ENCODE measurements at places on chromosomes 7 and 10.

GRCh38 chr10:132618158-132618919 is 80.8 kb downstream of the INPP5A start:
- DNase-seq = no peak

GRCh38 chr10:28788762-28789161 is 111.4 kb downstream of the BAMBI start:
- DNase-seq = no peak

DNA sequence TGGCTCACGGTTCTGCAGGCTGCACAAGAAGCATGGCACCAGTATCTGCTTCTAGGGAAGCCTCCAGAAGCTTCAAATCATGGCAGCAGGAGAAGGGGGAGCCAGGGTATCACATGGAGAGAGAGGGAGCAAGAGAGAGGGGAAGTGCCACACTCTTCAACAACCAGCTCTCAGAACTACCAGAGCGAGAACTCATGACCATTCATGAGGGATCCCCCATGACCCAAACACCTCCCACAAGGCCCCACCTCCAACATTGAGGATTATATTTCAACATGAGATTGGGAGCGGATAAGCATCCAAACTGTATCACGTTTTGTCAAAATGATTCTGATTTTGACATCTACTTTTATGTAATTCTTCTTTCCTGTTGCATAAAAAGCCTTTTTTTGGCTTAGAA is 38.5 kb downstream of the CREM start:
- no peak for DNase-seq

DNA sequence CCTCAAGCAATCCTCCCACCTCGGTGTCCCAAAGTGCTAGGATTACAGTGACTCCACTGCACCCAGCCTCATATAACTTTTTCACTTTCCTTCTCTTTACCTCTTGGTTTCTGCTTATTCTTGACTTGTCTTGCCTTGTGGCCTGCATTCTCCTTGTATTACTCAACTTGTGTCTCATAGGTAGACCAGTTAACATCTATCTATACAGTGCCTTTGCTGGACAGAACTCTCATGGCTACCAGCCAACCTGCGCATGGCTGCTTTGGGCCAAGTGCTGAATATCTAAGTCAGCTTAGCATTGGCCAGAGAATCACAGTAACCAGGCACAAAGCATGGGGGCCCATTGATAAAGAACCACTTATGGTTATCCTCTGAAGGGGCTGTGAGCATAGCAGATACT is 42.6 kb upstream of the ZNRF2 start:
- peak; percentile 54 for DNase-seq

GRCh38 chr10:15448598-15448997 is 77.5 kb upstream of the FAM171A1 start:
- no peak for DNase-seq

GRCh38 chr7:87877366-87878040 is 1.2 kb downstream of the DBF4 start:
- DNase-seq = peak; percentile 27

DNA sequence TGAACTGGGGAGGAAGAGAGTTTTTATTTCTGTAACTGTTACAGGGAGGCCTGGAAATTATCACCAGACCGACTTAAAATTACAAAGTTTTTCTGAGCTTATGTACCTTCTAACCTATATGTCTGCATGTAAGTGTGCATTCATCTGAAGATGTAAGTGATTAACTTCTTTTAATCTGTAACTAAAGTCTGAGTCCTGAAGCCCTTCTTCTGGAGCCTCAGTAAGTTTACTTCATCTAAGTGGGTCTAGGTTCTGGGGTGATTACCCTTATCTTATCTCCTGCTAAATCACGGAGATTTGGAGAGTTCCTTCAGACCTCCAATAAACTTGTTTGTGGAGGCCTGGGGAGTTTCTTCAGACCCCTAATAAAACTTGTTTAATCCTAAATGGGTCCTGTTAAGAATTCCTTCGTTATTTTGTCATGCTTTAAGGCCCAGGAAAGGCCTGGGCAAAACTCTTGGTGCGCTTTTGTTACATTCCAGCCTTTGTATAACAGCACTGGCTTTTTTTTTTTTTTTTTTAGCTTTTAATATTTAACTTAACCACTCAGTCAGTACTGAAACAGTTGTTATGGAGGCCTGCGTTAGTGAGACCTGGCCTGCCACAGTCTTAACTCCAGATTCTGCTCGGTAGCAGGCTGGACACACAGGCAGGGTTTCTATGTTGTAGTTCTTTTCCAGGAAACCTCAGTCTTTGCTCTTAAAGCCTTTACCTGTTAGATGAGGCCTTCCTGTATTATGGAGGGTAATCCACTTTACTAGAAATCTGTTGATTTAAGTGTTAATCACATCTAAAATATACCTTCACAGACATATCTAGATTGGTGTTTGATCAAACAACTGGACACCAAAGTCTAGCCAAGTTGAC is 33.0 kb downstream of the TPST1 start:
- DNase-seq = peak; percentile 78

DNA sequence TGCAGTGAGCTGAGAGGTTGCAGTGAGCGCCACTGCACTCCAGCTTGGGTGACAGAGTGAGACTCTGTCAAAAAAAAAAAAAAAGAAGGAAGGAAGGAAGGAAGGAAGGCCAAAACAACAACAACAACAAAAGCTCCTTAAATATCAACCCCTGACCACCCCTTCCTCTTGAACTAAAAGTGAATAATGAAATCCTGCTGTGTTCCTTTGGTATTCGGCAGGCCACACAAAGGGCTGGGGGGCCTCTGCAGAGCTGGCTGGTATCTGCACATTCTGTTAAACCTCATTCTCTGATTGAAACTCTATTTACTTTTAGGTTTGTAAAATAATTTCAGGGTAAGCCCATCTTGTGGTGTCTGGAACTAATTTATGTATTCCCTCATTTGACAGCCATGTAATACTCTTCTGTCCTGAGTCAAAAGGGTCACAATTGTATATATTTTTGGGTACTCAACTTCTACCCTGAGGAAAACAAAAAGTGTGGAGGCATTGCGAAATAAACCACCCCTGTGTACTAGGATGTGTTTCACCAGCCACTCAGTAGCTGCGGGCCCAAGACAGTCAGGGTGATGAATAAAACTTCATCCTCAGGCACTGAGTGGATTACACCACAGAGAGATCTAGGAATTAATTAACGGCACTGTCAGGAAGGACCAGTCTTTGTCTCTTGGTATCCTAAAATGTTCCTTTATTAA is 446.4 kb upstream of the PFKP start:
- no peak for DNase-seq

GRCh38 chr10:74333174-74333573 is 182.2 kb downstream of the ADK start:
- DNase-seq = no peak

DNA sequence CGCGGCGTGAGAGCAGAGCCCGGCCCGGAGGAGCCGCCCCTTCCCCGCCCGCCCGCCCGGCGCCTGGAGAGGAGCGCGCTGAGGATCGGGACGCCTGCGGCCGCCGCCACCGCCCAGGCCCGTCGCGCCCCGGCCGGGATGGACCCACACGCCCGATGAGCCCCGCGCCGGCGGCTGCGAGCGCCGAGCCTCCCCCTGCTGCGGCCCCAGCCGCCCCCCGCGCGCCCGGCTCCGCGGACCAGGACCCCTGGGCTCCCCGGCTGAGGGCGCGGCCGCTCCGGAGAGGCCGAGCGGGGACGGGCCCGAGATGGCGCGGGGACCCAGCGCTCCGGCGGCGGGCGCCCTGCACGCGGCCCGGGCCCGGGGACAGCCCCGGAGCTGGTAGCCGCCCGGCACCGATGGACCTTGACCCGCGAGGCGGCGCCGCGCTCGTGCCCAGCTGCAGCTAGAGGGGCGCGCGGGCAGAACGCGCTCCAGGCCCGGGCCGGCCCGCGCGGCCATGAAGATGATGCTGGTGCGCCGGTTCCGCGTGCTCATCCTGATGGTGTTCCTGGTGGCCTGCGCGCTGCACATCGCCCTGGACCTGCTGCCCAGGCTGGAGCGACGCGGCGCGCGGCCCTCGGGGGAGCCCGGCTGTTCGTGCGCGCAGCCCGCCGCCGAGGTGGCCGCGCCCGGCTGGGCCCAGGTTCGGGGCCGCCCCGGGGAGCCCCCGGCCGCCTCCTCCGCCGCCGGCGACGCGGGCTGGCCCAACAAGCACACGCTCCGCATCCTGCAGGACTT is 520 bp downstream of the FAM20C start:
- DNase-seq = no peak

DNA sequence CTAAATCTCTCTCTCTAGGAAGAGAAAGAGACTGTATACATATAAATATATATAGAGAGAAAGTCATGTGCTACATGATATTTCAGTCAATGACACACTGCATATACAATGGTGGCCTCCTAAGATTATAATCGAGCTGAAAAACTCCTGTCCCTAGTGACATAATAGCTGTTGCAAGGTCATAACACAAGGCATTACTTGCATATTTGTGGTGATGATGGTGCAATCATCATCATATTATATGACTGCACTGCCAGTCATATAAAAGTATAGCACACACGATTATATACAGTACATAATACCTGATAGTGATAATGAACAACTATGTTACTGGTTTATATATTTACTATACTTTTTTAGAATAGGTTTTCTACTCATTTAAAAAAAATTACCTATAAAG is 316.7 kb downstream of the FGFR2 start:
- DNase-seq = no peak

DNA sequence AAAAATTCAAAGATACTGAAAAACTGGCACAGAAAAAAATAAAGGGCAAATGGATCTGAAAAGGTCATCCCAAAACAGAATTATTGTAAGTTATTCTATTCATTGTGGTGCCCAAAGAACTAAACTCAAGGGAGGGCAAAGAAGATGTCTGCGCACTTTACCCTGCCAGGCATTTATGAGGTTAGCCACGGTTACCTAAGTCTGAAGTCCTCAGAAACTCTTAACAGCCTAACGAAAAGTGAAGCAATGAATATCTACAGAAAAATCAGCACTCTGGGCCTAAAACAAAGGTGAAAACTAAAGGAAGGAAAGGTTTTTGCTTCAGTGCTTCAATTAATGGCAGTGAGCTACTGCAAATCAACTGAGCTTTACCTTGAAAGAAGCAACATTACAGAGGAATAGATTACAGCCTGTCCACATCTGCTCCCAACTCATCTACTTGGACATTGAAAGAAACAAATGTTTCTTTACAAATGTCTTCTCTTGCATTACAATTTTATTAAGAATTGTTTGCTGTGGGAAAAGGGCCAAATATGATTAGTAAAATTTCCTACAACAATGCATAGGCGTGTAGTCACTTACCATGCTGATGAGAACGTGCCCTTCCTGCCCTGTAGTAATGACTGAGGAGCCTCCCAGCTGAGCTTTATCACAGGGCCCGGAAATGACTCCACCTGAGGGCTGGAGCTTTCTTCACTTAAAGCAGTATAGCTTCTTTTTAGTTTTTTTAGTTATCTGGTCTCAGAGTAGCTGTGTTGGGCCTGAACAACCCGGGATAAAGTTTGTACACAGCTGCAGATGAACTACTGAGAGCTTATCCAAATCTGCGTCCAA is at the start of gene TUBAL3:
Gene TUBAL3 (minus strand): TSS at position 621 of the 834 bp plus-strand sequence. CDS start 36 bp downstream, at position 585.
- no peak for DNase-seq

- peak; percentile 68 for DNase-seq
These were observed 331.8 kb downstream of the NRG3 start for GRCh38 chr10:82206831-82207230.

DNA sequence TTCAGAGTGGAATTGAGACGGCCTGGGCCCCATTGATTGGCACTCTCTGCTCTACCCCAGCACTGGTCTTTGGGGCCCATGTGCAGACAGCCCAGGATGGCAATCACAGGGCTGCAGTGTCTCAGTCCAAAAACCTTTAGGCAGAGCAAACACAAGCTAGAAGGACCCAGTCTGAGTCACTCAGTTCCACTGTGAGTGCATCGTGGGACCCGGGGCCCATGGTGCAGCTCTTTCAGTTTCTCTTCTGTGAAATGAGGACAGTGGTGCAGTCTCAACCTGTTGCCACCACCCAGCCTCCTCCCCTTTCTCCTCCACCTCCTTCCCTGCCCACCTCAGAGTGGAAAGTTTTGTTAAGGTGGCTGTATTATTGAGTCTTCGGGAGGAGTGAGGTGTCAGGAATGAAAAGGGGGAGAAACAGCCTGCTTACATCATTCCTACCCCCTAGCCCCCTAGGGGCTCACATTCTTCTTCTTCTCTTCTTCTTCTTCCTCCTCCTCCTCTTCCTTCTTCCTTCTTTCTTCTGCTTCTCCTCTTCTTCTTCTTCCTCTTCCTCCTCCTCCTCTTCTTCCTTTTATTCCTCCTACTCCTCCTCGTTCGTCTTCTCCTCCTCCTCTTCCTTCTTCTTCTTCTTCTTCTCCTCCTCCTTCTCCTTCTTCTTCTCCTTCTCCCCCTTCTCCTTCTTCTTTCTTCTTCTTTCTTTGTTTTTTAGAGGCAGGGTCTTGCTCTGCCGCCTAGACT is 19.5 kb upstream of the CARD11 start:
- no peak for DNase-seq

DNA sequence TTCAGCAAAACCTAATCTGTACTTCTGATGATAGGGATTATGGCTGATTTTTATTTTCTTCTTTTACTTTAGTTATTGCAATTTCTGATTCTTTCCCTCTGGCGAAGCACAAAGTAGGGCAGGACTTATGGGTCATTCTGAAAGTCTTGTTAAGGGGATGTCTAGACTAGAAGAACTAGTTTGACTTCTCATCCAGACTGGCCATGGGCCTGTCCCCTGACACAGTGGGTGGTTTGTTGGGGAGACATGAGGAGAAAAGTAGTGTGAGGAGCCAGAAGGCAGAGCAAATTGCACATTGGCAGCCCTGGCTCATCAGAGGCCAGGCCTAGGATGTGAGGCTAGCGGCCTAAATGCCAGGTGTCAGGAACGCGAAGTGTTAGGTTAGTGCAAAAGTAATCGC is 152.8 kb downstream of the RTKN2 start:
- no peak for DNase-seq

DNA sequence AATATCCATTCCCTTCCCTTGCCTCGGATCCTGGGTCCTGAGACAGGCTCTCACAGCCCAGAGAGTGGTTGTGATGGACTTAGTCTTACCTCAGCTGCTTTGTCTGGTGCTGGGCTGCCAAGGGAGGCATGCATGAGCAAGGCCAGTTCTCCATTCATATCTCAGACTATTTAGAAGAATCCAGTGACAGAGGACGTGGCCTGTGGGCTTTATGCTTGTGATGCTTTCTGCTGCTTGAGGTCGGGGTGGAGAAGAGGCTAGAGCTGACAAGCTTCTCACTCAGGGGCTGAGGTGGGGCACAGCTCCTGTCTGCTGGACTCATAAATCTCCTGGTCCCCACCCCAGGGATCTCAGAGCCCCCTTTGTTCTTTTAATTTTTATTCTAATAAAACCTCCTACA is 66.8 kb downstream of the DNAJC12 start:
- DNase-seq = no peak

- DNase-seq = no peak
These were observed 4.1 kb upstream of the CPED1 start for GRCh38 chr7:120984406-120984805.

DNA sequence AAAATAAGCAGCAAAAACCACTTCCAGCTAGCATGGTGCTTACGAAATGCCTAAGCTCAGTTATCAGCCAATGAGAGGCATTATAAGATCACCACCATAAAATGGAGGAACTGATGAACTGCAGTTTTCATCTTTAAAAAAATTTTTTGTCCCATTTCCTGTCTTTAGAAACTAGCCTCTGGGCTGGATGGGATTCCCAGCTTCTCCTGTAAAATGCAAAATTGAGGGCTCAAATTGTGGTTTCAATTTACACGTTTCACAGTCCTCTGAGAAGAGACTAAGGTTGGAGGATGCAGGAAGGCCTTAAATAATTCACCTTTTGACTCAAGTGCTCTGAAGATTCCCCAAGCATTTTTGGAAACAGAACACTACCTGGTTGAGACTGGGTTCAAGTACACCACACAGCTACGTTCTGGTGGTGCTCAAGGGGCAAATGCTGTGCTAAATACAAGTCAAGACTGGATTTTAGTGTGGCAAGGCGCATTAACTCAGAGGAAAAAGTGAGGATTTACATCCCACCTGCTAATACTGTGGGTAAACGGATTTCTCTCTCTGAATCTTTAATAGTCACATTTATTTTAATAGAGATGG is 951 bp downstream of the ZNF25 start:
- peak; percentile 16 for DNase-seq
